ENCODE measurements at places on chromosomes 3 and 15.

GRCh38 chr3:15023719-15024118, 41.4 kb downstream of the MRPS25 start:
- DNase-seq, result no peak

GRCh38 chr15:39124553-39125171, 456.2 kb upstream of the THBS1 start:
- DNase-seq, result no peak

- DNase-seq, result no peak
Measured at GRCh38 chr3:11668243-11669235, 24.8 kb upstream of the VGLL4 start.

- DNase-seq, result no peak
Measured at GRCh38 chr3:152190636-152191183, 78.0 kb upstream of the MBNL1 start.

DNA sequence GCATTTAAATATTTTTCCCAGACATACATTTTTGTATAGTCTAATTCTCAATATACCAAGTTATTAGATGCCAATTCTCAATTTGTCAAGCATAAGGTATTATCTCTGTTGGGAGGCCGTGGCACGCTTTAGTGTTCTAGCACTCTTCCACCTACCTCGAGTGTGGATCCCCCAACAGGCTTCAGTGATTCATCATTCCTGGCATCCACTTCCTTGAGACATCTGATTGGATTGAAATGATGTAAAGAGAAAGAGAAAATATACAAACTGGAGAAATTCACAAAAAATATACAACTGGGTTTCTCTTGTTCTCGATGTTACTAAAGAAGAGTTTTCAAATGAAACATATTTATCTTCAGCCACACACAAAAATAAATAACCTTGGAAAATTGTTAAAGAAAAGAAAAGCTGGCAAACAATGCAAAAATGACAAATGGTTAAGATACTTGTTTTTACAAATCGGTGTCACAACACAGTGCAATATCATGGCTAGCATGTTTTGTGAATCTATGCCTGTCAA, 218.0 kb upstream of the CDIN1 start:
- DNase-seq, result peak; percentile 37

DNA sequence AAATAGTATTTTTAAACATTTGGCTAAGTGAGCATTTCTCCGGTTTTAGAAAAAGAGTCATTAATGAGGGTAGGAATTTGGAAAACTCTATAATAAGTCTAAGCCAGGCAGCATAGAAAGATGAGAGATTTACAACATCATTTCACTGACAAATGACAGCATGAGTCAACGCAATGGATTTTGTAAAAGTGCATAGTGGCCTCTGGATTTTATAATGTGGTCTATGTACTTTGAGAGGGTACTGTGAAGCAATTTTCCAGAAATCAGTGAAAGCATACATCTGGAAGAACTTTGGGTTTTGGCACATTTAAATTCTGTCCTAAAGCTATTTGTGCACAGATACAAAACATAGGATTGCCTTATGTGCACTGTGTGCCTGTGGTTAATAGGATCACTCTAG, 130.8 kb upstream of the CCNL1 start:
- peak; percentile 80 for DNase-seq

DNA sequence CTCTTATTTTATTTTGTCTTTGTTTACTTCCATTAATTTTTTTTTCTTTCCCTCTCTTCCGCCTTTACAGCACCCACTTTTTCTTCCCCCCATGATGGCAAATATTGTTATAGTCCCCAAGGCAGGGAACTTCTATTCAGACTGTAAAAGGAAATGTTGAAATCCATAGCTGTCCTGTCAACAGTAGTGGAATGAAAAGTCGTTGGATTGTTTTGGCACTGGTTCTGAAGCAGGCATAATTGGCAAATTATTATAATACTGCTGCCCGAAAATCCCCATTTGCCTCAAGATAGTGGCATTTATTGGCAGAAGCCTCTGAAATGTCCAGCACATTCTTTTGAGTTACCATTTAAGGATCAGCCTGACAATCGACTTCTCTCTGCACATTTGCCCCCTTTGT, 150.6 kb downstream of the TPRG1 start:
- DNase-seq, result no peak

DNA sequence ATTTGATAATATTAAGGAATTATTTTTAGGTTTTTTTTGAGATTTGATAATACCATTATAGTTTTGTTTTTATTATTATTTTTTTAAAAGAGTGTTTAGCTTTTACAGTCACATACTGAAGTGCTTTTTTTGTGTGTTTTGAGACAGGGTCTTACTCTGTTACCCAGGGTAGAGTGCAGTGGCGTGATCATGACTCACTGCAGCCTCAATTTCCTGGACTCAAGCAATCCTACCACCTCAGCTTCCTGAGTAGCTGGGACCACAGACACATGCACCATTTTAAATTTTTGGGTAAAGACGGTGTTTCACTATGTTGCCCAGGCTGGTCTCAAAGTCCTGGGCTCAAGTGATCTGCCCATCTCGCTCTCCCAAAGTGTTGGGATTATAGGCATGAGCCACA, 73.0 kb downstream of the SUMF1 start:
- peak; percentile 8 for DNase-seq

DNA sequence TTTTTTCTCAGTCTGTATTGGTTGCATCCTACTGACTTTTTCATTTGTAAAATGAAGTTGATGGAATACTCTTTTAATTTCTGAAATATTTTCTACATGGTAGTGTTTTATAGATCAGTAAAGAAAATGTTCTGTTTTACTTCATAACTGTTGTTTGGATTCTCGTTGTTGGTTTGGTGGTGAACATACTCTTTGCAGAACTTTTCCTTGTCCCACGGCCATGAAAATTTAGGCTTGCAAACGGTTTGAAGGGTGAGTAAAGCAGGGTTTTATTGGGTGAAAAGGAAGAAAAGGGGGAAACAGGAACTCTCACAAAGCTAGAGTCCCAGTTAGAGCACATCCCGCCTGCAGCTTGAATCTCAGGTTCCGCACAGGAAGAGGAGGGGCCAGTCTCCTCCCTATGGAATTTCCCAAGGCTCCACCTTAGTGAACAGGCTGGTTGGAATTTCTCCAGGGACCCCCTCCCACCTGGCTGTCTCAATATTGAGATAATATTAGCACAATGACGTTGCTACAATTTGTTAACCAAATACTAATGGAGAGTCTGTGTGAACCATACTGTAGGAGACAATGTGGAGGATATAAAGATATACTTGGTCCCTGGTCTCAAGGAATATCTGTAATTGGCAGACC, 5.6 kb downstream of the PDCD6IP start:
- no peak for DNase-seq

DNA sequence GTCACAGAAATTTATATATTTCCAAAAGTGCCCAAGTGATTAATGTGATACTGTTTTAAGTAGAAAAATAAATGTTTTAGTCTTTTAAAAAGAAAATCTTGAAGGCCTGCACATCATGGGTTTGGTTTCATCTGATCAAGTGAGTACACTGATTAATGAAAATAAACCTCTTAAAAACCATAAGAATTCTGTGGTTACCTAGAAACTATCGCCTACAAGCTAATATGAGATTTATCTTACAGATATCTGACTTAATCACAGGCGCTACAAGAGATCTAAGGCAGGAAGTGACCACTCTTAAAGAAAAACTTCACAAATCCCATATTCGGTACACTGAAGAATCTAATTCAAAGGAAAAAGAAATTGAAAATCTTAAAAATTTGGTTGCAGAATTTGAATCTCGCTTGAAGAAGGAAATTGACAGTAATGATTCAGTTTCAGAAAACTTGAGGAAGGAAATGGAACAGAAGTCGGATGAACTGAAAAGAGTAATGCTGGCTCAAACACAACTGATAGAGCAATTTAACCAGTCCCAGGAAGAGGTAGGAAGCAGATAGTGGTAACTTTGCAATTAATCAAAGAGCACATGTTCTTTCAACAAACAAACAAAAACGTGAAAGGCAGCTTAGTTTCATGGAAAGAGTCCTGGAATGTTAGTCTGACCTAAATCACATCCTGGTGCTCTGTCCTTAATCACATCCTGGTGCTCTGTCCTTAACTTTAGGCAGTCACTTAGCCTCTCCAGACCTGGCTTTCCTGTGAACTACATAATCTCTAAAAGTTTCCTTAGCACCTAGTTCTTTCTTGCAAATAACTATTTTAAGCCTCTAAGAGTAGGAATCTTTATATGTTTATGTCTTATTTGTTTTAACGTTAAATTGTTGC, 131.8 kb downstream of the CCNL1 start:
- peak; percentile 21 for DNase-seq

GRCh38 chr3:28252001-28252431, 10.6 kb downstream of the CMC1 start:
- DNase-seq, result no peak

DNA sequence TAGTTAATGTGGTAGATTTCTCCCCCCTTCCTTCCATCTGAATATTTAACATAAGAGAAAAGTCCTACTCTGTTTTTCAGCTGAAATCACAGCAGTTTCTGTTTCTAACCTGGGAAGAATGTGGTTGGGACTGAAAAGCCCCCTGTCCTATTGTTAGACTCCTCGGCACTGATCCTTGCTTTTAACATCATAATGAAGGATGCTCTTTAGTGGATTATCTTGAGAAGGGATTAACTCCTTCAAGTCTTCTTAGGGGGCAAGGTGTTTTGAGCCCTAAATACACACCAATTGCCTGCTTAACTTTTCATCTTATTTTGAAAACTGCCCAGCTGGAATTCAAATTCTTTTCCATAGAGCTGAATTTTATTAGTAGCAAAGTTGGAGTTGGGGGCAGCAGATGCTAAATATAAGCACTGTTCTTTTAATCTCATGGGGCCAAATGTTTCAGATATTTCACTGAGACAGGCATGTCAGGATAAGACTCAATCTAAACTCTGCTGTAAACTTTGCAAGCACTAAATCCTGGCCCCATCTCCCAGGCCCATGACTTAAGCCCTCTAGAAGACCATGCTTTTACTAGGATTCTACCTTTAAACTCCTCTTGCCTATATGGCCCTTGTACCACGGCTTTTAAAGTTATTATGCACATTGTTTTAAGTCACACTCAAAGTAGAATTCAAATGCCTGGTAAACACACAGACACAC, 243.2 kb upstream of the NR2F2 start:
- DNase-seq, result no peak

DNA sequence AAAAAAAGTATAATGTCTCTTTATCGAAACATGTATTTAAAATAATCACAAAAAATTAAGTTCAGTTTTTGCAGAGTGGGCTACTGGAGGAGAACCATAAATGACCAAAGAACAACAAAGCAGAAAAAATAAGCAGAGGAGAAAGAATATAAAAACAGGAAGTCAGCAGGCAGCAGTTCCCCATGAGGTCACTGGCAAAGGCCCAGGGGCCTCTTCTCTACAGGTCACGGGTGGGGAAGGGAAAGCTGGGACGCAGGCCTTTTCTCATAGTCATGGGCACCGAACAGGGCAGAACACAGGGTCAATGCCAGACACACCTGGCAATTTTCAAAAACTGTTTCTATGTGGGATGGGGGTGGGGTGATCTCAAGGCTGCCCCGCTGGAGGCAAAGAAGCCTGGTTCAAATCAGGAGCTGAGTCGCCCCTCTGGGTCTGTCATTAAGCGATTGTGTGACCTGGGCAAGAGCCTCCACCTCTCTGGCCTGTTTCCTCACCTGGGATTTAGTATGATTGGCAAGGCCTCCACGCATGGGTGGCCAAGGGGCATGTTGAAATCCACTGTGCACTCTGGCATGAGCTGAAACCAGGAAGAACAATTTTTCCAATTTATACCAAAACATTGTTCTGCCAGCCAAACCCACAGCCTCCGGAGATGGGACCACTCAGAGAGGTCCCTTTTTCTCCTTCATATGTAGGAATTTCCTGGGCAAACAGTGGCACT, 43.8 kb upstream of the UACA start:
- DNase-seq, result no peak

DNA sequence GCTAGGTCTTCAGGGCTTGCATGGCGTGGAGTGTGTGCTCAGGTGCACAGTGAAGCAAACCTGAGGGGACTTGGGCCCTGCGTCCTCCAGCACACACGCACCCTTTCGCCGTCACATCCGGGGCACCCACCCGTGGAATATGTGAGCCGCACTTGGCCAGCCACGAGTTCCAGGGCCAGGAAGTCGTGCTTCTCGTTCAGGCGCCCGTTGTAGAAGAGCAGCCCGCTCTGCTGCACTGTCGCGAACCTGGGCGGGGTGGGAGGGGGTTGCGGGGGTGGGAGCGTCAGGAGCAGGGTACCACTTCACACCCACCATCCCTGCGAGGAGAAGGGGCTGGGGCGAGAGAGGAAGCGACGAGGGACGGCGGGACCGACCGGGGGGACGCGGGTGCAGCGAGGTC, 7.1 kb downstream of the CELSR3 start:
- DNase-seq, result no peak

DNA sequence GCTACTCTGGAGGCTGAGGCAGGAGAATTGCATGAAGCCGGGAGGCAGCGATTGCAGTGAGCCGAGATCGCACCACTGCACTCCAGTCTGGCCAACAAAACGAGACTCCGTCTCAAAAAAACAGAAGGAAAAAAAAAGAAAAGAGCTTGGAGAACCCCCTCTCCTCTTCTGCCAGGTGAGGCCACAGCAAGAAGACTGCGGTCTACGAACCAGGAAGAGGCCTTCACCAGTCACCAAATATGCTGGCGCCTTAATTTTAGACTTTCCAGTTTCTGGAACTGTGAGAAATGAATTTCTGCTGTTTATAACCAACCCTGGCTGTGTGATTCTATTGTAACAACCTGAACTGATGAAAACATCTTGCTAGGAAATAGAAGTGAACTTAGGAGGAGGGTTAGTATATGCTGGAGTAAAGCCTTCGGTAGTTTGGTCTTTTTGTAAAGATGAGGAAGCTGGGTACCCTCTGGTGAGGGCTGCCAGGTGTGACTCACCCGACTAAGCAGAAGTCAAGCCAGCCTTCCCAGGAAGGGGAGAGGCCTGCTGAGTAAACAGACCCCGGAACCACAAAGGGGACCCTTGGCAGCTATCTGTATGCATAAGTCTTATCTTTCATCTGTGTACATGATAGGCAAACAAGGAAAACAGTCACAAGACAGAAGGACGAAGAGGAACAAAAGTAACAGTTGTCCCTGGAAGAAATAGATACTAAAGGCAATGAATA, 78.7 kb downstream of the KLF13 start:
- no peak for DNase-seq

GRCh38 chr15:75036212-75036616, 12.8 kb downstream of the PPCDC start:
- peak; percentile 38 for DNase-seq

- no peak for DNase-seq
Measured at GRCh38 chr3:182617500-182617899, 175.8 kb upstream of the ATP11B start.
